ENCODE measurements at places on chromosomes 7 and 10.

GRCh38 chr10:51010977-51011376 lies 63.3 kb upstream of the PRKG1 start:
- DNase-seq = peak; percentile 21

- no peak for DNase-seq
Measured at GRCh38 chr10:7162331-7162730, 248.5 kb downstream of the SFMBT2 start.

- no peak for DNase-seq
Measured at GRCh38 chr7:18053177-18053928, 25.7 kb upstream of the PRPS1L1 start.

- no peak for DNase-seq
Measured at GRCh38 chr10:22326145-22326702, 5.3 kb downstream of the BMI1 start.

DNA sequence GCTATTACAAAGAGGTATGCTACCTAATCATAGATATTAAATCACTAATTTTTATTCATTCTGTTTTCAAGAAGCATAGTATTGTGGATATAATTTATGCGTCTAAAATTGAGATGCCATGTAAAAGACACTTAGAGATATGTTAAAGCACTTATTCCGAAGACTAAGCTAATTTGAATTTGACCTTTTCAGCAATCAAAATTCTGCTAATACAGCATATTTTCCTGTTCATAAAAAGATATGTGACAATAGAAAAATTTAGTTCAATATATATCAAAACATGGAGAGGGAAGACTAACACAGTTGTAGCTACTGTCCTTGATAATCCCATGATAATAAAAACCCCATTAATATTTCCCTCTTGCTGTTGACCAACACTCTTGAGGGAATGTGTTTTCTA lies 386.6 kb upstream of the TEX47 start:
- no peak for DNase-seq

DNA sequence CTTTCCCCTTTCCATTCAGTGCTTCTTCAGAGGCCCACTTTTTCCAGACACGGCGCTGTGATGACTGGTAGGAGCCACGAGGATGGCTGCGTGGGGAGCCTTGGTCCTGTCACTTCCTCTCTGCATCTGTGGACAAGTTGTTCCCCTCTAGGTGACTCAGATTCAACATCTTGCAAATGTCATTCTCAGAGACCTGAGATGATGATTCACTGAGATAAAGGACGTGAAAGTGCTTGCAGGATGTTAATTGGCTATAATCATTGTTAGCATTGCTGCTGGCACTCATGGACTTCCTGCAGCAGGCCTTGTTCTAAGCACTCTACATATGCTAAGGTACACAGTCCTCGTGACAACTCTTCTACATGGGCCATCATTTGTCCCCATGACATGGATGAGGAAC lies 489.8 kb upstream of the ZMIZ1 start:
- DNase-seq = no peak

DNA sequence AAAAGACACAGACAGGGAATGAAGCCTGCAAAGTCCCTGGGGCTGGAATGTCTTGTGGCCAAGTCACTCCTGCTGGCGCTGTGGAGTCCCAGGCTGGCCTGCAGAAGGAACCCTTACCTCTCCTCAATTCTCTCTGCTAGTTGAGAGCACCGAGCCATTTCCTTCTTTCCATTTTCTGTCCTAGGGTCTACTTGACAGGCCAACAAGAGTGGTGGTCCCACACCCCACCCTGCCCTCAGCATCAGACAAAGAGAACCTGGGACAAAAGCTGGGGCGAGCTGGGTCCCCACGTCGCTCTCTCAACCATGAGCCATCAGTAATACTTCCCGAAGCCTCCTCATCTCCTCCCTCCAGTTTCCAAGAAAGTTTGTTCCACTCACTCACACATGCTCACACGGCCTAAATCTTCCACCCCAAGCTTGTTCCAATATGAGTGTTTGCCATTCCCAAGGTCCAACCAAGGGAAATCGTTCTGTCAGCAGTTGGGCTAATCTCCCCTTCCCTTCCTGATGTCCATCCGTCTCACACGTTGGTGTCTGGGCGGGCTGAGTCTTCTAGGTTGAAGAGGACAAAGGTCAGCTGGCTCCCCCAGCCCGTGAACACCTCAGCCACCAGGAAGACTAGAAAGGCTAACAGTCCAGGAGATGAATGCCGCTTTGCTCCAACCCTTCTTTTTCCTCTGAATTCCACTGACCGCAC lies 44.3 kb downstream of the CLEC2L start:
- DNase-seq = no peak

GRCh38 chr7:155230169-155230593 lies 67.5 kb upstream of the INSIG1 start:
- DNase-seq = no peak

GRCh38 chr10:60737242-60737641 lies 41.0 kb upstream of the CDK1 start:
- no peak for DNase-seq

DNA sequence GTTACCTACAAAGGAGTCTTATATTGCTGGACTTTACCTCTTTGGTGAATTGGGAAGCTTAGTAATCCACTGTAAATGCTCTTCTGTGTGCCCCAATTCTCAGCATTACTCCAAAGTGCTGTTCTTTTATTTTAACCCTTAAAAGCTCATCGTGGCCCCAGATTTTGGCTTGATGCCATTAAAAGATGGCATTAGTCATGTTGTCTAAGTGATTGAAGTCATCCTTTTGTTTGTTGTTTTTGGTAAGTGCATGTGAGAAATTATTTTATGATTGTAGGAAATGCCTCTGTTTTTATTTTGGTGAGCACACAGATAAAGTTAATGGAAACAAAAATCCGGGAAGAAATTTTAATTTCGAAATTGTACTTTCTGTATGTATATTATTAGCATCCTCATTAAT lies 82.5 kb upstream of the GATA3 start:
- no peak for DNase-seq

GRCh38 chr7:157685430-157686284 lies 348.9 kb downstream of the DNAJB6 start:
- DNase-seq = no peak

DNA sequence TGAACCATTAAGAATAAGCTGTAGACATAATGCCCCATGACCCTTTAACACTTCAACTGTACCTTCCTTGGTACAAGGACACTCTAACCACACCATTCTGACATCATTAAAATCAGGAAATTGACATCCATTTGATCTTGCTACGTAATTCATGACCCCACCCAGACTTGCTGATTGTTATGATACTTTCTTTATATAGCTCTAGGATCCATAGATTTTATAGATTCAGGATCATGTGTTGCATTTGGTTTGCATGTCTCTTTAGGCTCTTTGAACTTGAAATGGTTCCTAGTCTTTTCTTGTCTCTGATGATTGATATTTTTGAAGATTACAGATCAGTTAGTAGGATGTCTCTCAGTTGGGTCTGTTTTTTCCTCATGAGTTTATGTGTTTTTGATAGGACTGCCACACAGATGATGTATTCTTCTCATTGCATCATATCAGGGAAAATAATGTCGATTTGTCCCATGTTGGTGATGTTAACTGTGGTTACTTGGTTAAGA lies 13.5 kb downstream of the CCM2 start:
- no peak for DNase-seq

DNA sequence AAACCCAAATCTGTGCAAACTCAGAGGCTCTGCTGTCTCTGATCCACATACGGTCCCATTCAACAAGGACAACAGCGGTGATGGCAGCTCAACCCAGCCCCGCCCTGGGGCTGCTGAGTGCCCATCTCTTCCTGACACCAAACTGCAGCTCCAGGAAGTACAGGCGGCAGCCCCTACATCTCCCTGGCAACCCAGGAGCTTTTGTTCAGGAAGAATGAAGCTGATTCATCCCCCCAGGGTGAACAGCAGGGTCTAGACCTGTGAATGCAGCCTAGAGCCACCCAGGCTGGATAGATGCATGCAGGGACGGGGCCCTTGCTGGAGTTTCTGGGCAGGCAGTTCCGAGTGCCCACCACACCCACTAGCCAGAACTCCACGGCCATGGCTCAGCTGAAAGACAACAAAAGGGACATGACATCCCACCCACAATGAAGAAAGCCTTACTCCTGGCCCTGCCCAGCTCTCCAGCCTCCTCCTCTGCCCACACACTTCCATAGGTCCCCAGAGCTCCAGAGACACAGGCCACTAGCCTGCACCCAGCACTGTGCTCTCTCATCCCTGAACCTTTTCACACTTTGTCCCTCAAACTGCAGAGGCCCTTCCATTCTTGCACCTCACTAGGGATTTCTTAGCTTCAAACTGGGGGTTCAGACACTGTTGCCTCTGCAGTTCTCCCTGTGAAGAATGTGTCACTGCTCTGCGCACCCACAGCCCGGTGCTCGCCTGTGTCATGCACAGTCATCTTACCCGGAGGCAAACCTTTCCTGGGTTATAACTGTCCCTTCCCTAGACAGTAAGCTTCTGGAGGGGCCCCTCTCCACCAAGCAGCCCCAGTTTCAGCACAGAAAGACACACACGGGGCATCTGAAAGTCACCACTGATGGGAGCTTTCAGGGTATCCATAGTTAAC lies 99.1 kb downstream of the GRID1 start:
- no peak for DNase-seq

DNA sequence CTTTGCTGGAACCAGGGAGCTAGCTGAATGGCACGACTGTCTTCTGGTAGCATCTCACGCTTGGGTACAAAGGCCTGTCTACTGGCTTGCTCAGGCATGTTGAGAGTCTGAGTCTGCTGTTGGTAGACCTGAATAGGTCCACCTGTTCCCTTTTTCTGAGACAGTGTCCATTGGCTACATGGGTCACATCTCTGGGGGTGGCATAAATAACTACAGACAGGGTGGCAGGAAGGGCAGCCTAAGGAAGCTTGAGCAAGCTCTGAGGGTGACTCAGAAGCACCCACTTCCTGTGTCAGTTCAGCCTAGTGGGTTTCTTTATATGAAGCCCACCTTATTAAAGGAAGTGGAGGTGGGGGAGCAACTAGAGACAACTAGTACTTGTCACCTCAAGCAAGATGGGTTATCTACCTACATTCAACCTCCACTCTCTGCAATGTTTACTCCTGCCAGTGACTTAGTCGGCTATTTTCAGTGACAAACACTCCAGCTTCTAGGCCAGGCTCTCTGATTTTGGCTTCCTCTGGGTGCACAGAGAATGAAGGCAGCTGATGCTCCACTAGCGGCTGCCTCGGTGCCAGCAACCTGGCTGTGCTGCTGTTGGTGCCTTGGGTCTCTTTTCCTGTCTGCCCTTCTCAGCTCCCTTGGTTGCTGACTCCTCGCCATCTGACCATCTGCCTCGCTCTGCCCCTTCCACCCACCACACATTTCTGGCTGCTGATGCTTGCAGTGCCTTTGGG lies 5.7 kb upstream of the ZYX start:
- no peak for DNase-seq

- DNase-seq = no peak
Measured at GRCh38 chr7:156223935-156224832, 411.9 kb upstream of the SHH start.

- no peak for DNase-seq
Measured at GRCh38 chr7:110645616-110646015, 445.3 kb upstream of the LRRN3 start.

- no peak for DNase-seq
Measured at GRCh38 chr10:23191764-23192711, at the start of gene PTF1A. Gene PTF1A (plus strand): TSS chr10:23192312. CDS start chr10:23192531, 219 bp downstream.

GRCh38 chr7:49432254-49432653 lies 341.2 kb upstream of the VWC2 start:
- DNase-seq = no peak

DNA sequence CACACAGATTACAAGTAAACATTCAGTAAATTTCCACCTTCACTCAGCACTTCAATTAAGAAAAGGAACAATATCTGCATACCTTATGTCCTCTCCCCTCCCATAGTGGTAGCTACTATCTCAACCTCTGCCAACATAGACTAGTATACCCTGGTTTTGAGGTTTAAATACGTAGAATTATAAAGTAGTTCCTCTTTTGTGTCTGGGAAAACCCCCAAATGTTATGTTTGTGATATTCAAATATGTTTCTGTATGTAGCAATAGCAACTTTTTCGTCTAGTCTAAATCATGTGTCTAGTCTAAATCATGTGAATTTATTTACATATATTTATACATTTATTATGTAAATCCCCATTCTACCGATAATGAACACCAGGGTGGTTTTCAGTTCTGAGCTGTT lies 13.2 kb upstream of the CAMK2B start:
- DNase-seq = no peak

DNA sequence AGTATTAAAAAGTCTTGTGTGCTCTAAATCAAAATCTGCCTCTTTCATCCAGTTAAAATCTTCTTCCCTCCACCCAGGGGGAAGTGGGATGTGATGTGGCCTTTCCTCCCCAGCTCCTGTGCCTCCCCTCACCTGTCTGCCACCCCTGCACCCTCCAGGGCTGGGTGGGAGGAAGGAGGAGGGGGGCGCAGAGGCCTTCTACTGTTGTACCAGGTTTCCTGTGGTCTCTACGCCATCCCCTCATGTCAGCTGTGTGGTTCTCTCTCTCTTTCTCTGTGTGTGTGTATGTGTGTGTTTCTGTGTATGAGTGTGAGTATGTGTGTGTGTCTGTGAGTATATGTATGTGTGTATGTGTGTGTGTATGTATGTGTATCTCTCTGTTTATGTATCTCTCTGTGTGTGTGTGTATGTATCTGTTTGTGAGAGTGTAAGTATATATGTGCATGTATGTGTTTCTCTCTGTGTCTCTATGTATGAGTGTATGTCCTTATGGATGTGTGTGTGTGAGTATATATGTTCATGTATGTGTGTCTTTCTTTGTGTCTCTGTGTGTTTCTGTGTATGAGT lies 45.5 kb upstream of the C10orf71 start:
- DNase-seq = no peak

GRCh38 chr7:150476285-150476684 lies 25.9 kb downstream of the GIMAP8 start:
- no peak for DNase-seq

GRCh38 chr7:104928721-104929400 lies 85.1 kb upstream of the KMT2E start:
- no peak for DNase-seq

DNA sequence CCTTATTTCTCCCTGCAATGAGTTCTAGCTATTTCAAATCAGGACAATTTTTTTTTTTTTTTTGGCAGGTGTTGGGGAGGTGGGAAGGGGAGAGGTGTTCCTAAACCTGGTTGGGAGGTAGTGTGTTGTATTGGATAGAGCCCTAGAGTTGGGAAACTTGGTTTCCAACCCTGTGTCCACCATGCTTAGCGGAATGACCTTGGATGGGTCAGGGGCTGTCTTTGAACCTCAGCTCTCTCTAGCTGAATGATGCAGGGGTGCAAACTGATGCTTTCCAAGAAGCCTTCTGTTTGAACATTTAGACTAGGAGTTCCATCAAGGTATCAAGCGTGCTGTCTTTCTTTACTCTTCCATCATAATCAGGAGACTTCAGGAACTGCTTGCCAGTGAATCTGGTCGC lies 332.2 kb downstream of the LRMDA start:
- DNase-seq = no peak

DNA sequence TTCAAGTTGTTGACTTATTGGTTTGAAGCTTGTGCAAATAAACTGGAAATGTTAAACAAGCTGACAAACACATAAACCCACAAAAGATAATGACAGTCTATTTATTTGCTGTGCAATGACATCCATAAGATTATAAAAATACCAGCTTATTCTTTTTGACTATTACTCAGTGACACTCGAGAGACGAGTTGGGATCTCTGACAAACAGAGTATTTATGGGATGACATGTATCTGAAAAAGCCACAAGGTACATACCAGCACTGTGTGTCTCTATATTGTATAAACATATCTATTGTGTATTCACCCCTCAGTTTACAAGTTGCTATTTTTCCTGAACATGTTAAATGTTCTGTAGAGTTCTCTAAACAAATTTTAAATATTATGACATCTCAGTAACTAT lies 88.9 kb downstream of the CHRM2 start:
- no peak for DNase-seq

GRCh38 chr7:28654110-28654509 lies 241.8 kb downstream of the CREB5 start:
- no peak for DNase-seq

Measured in RPMI8226 (cell line).